Stimulated activated CD8-positive, alpha-beta memory T cell treated with anti-CD3 and anti-CD28 coated beads, Interleukin-7, amount 100 ng/mL, for 1 hour (primary cell): ENCODE measurements at places on chromosomes 5 and 9.

DNA sequence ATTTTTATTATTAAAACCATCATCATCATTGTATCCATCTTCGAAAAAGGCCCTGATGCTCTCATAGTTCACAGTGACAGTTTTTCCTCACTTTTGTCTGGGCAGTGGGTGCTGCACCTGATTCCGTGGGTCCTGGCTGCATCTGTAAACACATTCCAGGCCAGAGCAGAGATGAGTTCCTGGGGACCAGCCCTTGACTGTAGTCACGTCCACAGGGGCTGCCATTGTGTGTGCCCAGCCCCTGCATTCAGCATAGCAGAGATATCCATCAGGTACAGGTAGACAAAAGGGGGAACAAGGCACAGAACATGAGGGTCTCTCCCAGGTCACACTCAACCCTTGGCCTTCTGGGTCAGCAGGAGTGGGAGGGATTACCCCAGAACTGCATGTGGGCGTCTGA is 189.0 kb downstream of the NR3C1 start:
- no peak for DNase-seq

DNA sequence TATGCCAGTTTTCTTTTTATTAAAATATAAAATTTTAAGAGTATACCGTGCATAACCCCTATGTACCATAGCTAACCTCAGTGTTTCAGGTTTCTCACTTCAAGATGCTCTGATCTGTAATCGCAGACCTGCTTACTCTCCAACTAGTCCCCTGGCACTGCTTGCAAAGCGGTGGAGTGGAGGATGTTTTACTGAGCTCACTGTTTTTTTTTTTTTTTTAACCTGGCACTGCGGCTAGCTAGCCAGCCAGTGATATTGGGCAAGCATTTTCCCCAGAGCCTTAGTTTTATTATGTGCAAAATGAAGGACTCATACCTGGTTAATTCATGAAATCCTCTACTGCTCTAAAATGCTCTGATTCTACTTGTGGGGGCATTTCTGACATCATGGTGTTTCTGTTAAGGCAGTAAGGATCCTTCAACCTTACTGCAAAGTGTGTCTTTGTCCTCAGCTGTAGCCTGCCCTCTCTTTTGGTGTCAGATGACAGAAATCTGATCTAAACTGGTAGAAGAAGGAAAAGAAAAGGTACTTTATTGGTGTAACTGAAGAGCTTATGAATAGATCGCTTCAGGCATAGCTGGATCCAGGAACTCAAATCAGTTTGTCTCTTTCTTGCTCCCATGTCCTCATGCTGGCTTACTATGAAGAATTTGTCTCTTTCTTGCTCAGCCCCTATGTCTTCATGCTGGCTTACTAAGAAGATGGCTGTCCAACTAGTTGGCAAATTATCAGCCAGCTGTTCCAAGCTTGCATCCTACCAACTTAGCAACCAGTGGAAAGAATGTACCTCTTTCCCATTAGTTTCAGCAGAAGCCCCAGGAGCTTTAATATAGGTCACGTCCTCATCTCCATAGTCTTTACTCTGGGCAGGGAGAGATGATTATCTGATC is 59.8 kb downstream of the DOCK2 start:
- DNase-seq, result no peak

DNA sequence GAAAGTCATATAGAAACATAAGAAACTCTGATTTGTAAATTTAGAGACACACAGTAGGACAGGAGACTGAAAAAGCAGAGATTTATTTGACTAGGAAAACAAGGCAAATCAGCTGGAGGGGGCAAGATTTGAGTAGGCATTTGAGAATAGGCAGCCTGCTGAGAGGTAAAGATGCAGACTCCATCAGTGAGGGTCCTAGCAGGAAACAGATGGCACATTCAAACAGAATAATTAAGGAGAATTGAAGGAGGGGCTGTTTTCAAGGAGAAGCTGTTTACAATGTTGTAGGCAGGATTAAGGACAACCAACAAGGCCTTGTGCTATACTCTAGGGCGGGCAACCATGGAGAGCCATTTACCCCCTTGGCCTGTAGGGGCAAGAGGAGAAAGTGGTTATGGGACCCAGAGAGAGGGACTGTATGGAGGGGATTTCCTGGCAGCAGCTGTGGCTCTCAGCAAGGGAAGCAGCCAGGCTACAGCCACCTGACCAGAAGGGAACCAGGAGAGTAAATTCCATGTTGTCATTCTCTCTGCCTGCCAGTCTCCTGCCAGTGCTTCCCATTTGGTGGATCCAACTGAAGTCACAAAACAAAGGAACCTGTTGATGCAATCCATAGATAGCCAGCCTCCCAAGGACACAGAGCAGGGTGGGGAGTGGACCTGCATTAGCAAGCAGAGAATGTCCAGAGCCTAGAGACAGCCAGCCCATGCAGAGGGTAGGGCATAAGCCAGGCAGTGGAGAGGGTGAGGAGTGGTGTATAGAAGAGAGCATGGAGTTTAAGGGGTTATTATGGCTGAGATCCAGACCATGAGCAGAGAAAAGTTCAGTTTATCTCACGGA is 38.2 kb downstream of the PAPPA start:
- DNase-seq, result no peak

GRCh38 chr5:172680921-172681320 is 39.9 kb downstream of the NEURL1B start:
- DNase-seq, result no peak

- DNase-seq, result no peak
These were observed 2.9 kb downstream of the SEMA6A start for GRCh38 chr5:116571568-116572349.

GRCh38 chr5:87949676-87950631 is 318.7 kb downstream of the TMEM161B start:
- no peak for DNase-seq
